ENCODE measurements at places on chromosomes 7 and 10. TPM values are rescaled to one million over a fixed set of nuclear protein-coding genes. Genes with fewer than 3 reads are reported as not detected.

The LRCH4 gene
- total RNA-seq = 69.0 TPM

The OR2A12 gene
- not detected for total RNA-seq

The HHEX gene
- 1.6 TPM for total RNA-seq

The CDH23 gene
- total RNA-seq = 0.04 TPM

The TMEM26 gene
- total RNA-seq = 0.33 TPM

The CRHR2 gene
- not detected for total RNA-seq

The CALN1 gene
- total RNA-seq = under 0.01 TPM

The RGR gene
- not detected for total RNA-seq

DNA sequence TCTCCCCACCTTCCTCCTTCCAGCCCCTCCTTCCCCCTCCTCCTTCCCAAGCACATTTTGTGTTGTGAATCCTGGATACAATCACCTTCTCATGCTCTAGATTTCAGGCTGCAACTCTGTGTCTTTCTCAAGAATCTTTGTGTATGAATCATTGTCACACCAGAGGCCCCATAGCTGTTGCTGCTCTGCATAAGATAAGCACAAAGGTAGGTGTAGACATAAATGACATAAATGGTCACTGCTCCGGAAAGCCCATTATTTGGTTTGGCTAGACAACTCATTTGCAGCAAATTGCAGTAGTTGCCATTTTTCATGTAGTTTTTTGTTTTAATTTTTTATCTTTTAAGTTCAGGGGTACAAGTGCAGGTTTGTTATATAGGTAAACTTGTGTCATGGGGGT, 216.3 kb upstream of the NRP1 start:
- DNase-seq = no peak

DNA sequence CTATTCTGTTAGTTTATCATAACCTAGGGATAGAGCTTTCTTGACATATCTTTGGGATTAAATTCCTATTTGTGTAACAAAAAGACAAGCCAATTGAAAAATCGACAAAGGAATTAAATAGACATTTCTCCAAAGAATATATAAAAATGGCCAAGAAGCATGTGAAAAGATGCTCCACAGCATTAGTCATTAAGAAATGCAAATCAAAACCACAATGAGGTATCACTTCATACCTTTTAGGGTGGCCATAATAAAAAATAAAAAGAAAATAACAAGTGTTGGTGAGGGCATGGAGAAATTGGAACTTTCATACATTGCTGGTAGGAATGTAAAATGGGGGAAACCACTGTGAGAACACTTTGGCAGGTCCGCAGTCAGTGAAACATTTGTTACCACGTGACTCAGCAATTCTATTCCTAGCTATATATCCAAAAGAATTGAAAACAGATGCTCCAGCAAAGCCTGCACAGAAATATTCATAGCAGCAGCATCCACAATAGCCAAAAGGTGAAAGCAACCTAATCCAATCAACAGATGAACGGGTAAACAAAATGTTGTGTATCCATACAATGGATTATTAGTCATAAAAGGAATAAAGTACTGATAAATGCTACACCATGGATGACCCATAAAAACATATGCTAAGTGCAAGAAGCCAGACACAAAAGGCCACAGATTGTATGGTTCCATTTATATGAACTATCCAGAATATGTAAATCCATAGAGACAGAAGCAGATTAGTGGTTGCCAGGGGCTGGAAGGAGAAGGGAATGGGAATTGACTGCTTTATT, 20.5 kb downstream of the SPAG6 start:
- DNase-seq = no peak

GRCh38 chr7:74365322-74366022, 76.3 kb downstream of the CLIP2 start:
- no peak for DNase-seq

GRCh38 chr7:54811041-54811845, 52.2 kb upstream of the SEC61G start:
- DNase-seq = no peak

GRCh38 chr10:96714031-96714590, 6.2 kb downstream of the PIK3AP1 start:
- peak; percentile 7 for DNase-seq

Measured in kidney epithelial cell (primary cell).